Hypothalamus (tissue), 51 donors: ENCODE measurements at places on chromosomes 7 and 10.

DNA sequence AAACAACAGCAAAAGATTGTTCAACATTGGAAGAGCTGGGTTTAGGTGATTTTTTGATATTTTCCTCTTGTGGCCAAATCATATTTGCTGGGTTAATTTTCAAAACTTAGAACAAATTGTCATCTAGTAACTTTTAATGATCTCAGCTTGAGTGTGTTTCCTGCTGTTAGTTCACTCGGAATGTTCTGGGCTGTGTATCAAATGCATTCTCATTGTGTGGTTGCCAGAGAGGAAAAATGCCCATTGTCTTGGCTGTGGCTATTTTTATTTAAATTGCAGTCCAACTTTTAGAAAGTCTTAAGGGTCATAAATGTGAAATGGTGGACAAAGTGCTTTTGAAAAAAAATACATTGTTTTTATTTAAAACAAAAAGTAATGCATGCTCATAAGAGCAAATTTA lies 542.0 kb downstream of the TNS3 start:
- DNase-seq = no peak

DNA sequence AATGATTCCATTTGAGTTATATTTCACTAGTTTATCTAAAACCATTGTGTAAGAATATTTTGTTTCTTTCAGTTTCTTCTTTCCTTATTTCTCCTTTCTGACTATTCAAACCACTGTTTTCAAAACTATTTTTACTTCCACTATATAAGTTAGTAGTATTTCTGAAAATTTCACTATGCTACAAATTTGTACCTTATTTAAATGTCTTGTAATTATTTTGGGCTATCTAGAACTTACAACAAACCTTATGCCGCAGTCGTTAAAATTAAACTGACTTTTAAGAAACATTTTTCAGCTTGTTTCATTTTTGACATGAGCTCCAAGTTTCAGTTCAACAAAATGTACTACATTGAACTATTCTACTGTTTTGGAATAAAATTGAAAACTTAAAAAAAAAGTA lies 1.8 kb downstream of the TFEC start:
- no peak for DNase-seq

GRCh38 chr7:9148687-9149086 lies 715.3 kb downstream of the NXPH1 start:
- no peak for DNase-seq

- no peak for DNase-seq
Measured at GRCh38 chr7:155227788-155228458, 69.8 kb upstream of the INSIG1 start.

GRCh38 chr10:70354556-70354955 lies 27.9 kb downstream of the LRRC20 start:
- DNase-seq = no peak

- DNase-seq = no peak
Measured at GRCh38 chr7:106050002-106050745, 61.9 kb downstream of the SYPL1 start.

DNA sequence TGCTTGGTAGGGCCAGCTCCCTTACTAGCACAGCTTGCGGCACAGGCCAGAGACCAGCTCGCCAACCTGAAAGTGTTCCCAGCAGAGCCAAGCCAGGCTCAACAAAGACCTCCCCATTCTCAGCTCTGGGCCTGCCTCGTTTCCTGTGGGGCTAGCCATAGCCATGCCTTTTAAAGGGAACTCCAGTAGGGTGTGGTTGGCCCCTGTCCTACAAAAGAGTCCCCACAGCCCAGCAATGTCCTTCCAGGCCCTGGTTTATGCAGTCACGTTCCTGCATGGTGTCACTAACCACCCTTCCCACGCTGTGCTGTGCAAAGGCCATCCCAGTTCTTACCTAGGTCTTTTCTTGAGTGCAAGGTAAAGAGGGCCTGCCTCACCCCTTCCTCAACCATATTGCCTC lies 87.8 kb upstream of the LRRC4 start:
- DNase-seq = no peak

GRCh38 chr7:115009736-115010440 lies 88.0 kb downstream of the MDFIC start:
- DNase-seq = no peak

DNA sequence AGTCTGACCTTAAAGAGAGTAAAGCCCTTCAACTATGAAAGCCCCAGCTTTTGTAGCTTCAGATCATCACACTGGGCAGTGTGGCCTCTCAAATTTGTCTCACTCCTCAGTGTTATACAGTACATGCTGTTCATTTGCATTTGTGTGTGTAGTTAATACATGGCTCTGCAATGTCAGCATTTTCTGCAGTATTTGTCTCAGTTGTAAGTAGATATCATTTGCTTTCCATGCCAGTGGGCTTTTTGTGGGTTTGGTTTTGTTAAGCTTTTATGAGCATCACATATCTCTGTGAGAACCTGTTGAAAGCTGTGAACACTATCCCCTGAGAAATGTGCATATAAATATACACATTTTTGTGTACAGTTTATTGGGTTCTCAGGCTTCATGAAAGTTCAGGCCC lies 57.0 kb downstream of the ZNF277 start:
- no peak for DNase-seq

GRCh38 chr10:11245510-11245909 lies 227.8 kb downstream of the CELF2 start:
- DNase-seq = no peak

DNA sequence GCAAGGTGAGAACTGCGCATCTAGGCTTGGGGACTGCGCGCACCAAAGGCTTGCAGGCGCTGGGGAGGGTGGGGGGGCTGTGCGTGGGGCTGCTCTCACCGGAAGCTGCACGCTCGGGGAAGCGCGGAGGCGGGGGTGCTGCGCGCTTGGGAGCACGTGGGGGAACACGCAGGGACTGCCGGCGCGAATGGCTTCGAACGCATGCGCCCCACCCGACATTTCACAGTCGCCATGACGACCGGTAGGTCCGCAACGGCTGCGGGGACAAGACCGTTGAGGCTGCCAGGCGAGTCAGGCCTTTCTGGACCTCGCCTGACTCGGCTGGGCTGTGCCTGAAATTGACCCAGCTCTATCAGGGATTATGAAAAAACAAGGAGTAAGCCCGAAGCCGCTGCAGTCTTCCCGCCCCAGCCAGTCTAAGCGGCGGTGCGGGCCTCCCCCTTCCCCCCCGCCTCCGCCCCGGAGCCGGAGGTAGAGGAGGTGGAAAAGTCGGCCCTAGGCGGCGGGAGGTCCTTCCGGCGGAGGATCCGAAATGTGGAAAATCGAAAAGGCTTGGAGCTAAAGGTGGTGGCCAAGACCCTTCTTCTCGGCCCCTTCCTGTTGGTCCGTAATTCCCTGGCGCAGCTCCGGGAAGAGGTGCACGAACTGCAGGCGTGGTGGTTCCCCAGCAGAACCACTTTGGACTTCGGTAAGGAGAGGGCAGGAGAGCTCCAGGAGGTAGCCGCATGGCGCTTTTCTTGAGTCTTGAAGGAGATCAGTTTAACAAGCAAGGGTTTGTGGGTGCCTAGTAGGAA lies 34.9 kb upstream of the STEAP1 start:
- peak; percentile 71 for DNase-seq

DNA sequence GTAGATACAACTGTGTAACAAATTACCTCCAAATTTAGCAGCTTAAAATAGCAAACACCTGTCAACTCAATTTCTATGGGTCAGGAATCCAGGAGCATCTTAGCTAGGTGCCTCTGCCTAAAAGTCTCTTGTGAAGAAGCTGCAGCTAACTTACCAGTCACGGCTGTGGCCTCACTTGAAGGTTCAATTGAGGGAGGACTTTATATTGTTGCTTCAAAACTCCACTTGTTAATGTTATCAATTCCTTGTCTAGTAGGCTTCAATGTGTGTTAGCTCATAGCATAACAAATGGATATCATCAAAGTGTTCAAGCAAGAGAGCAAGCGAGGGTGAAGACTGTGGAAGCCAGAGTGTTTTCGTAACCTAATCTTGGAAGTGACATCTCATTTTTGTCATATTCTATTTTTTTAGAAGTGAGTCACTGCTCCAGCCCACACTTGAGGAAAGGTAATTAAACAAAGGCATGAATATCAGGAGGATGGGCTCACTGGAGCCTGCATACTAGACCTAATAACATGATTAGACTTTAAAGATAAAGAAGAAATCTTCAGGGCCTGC lies 172.9 kb downstream of the SPAG6 start:
- no peak for DNase-seq

DNA sequence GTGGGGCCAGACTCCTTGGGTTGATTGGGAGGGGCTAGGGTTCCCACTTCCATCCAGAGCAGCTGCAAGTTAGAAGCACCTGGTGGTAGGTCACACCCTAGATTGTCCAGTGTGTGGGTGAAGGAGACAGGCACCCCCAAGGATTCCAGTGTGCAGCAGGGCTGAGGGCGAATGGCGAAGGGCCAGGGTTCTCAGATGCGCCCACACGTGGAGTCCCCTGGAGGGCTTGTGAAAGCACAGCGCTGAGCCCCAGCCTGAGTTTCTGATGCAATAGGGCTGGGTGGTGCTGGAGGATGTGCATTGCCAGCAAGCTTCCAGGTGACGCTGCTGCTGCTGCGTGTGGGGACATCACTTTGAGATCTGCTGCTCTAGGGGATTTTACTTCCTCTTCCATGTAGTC lies 25.4 kb downstream of the TBATA start:
- DNase-seq = no peak

DNA sequence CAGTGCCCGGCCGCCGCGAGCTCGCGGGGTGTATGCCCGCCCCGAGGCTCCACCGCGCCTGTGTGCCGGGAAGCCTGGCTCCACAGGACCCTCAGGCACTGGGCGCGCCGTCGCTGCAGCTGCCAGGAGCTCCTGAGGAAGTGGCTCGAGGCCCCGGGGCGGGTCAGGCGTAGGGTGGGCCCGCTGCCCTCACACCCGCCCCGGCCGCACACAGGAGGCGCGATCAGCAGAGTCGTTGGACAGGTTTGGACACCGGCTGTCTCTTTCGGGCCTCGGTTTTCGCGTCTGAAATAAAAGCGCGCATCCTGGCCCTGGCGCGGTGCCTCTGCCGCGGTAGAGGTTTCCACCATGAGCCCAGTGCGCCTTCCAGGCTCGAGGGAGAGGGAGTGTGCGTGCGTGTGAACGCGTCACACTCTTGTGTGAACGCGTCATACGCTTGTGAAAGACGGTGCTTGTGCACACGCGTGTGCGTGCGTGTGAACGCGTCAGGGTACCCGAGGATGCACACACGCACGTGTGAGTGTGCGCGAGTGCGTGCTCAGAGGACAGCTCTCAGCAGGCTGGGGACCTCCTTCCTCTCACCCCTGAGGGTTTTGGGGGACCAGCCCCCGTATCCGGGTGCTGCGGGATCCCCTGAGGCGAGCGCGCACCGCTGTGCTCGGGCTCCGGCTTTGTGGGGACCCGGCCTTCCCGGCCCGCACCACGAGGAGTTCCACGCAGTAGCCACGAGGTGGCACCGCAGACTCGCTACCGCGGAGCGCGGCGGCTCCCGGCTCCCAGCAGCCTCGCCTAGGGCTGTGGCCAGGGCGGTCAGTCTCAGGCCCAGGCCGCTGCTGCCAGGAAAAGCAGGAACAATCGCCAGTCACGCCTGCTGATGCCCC lies 83.8 kb downstream of the BMS1 start:
- DNase-seq = peak; percentile 38

DNA sequence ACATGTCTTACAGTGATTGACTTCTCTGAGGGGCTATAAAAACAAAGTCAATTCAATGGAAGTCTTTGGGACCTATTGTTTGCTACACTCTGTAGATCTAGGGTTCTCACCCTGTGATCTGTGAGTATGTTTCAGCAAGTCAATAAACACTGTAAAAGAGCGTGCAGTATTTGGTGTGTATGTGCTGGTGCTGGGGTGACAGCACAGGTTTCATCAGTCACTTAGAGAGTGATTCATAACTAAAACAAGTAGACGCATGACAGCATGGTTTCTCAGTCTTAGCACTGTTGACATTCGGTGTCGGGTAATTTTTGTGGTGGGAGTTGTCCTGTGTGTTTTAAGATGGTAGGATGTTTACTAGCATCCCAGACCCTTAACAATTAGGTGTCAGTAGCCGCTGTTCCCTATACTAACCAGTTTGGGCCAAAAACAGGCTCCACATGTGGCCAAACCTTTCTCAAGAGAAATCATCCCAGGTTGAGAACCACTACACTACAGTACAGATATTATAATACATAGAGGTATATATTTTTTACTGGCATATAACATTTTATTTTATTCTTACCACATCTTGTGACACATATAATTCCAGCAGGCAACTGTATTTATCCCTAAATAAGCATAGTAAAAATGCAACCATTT lies 411.8 kb downstream of the ARL4A start:
- no peak for DNase-seq

GRCh38 chr7:81583090-81583489 lies 186.8 kb downstream of the HGF start:
- DNase-seq = no peak

DNA sequence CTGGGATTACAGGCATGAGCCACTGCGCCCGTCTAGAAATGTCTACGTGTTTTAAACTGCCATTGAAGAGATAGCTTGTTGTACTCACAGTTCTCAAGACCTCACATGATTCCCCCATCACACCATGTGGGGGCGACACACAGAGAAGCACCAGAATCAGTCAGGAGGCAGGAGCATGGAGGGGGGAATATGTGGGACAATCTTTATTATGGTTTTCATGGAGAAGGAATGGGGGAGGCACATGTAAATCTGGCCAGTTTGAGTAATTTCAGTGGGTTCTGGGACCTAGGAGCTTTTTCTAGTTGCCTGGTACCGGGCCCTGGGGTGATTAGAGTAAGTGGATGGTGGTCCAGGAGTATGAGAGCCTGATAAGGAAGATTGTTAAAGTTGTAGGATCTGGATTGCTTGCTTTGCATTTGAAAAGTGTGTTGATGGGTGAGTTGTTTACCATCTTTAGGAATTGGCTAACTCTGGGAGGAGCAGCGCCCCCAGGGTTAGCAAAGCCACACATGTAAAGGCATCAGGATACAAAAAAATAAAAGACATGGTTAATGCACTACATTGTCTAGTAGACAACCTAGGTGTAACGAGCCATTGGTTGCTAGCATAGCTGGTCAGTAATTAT lies 85.4 kb upstream of the SLC13A1 start:
- no peak for DNase-seq

- DNase-seq = no peak
Measured at GRCh38 chr10:122678266-122678665, 21.4 kb downstream of the C10orf120 start.

DNA sequence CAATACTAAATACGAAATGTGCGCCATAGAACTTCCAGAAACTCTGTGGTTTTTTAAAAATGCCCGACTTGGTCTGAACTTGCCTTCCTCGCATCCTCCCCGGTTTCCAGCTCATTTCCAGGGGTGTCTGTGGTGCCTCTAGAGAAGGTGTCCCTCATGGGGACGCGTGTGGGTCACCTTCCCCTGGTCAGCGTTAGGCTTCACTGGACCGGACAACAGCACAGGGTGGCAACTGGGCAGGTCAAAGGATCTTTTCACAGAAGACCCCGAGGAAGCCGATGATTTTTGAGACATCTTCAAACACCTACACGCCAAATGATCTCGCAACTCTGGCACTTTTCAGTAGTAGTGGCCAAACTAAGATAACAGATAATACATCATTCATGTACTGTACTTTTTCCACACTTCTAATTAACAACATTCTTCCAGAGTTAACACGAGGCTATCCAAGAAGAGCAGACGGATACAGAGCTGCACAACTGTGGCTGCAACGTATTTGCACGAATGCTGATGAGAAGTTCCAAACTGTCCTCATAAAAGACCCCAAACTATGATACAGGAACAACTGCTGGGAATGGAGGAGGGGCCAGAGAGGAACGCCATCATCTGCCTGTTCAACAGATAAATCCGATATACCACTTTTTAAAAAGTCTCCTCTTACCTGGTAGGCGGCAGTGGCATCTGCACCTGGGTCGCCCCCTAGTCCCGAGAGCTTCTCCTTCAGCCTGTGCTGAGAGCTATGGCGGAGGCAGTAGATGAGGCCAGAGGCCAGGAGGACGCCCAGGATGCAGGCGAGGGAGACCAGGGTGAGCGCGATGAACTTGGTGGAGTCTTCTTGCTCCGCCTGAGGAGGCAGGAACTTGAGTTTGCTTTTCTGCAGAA lies 345.5 kb downstream of the DNAJB6 start:
- no peak for DNase-seq
